ENCODE measurements at places on chromosomes 12 and 14.

GRCh38 chr12:94962670-94963069, 40.8 kb downstream of the NDUFA12 start:
- DNase-seq = no peak

DNA sequence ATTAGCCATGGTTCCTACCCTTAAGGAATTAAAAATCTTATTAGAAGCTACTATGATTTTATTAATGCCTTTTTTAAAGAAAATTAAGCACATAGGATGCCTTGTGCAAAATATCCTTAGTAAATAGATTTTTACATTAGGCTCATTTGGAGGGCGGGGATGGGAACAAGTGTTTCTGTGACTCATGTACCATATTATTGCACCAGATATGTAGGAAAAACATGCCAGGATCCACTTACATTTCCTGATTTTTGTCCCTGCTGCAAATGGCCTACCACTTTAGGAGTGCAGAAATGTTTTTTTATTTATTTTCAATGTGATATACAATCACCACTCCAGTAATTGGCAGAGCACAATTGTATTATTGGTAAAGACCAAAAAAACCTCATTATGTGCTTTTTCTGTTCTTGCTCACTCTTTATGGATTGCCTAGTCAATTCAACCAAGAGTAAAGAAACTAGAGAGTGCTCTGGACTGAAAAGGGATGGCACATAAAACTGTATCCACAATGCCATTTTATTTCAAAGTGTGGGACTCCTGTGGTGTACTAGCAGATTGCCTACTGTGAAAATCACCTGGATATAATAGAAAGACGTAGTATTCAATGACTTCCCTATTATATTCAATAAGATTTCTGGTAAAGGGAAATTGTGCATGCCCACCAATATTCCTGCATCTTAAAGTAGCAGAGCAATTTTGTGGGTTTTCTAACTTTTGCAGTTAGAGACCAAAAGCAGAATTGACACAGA, 86.9 kb downstream of the ANO6 start:
- DNase-seq = peak; percentile 43

GRCh38 chr12:52006726-52007157, at the start of gene TAMALIN:
Gene TAMALIN (plus strand): TSS chr12:52006946. CDS start chr12:52007020, 74 bp downstream.
- DNase-seq = peak; percentile 65

- DNase-seq = no peak
These were observed 8.4 kb downstream of the ACIN1 start for GRCh38 chr14:23086565-23086964.

- DNase-seq = no peak
These were observed 89.9 kb upstream of the RFX4 start for GRCh38 chr12:106492857-106493256.

GRCh38 chr12:131151558-131152345, 198.0 kb downstream of the ADGRD1 start:
- DNase-seq = no peak

- DNase-seq = no peak
These were observed 58.8 kb upstream of the ISM2 start for GRCh38 chr14:77557391-77557790.

GRCh38 chr14:53517270-53517960, 364.3 kb upstream of the DDHD1 start:
- peak; percentile 13 for DNase-seq

DNA sequence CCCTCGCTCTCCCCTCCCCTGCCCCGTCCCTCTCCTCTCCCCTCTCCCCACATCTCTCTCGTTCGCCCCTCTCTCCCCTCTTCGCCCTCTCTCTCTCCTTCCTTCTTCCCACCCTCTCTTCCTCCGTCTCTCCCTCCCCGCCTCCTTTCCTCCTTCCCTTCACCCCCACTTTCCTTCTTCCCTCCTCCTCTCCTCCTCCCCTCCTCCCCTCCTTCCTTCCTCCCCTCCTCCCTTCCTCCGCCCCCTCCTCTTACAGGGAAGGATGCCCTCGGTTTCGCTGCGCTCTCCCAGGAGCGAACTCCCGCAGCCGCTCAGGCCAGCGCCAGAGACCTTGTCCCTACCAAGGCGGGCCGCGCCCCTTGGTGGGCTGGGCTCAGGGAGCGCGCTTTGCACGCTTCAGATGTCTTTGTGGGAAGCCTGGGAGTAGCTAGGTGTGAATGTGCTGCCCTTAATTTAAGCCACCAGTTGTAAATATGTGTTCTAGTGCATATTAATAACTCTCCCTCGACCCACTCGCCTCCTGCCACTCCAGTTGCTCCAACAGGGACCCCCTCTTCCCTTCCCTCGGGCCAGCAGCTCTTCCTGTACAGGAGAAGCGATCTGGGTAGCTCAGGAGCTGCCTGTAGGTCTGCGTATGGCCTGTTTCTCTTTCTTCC, 13.3 kb upstream of the MAP3K9 start:
- no peak for DNase-seq

GRCh38 chr12:92938638-92939037, 9.5 kb upstream of the EEA1 start:
- no peak for DNase-seq

- DNase-seq = no peak
These were observed 92.9 kb downstream of the CCDC92 start for GRCh38 chr12:123879691-123880090.

DNA sequence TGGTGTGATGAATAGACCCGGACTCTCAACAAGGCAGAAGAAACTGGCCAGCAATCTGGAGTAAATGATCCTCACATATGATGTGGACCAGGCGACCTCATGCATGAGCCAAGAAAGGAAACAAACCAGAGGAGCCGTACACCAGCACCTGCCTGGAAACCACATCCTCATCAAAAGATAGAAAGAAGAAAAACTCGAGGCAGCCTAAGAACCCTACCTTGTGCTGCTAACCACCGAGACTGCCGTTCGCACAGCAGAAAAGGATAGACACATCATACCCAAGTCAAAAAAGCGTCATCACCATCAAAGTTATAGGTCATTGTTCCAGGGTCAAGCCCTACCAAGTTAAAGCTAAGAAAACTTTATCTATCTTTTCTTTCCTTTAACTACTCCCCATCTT, 66.7 kb downstream of the RESF1 start:
- DNase-seq = no peak

- DNase-seq = no peak
These were observed 624 bp upstream of the PWP1 start for GRCh38 chr12:107684990-107685359.

- no peak for DNase-seq
These were observed 142.7 kb downstream of the KIF26A start for GRCh38 chr14:104280902-104281767.

DNA sequence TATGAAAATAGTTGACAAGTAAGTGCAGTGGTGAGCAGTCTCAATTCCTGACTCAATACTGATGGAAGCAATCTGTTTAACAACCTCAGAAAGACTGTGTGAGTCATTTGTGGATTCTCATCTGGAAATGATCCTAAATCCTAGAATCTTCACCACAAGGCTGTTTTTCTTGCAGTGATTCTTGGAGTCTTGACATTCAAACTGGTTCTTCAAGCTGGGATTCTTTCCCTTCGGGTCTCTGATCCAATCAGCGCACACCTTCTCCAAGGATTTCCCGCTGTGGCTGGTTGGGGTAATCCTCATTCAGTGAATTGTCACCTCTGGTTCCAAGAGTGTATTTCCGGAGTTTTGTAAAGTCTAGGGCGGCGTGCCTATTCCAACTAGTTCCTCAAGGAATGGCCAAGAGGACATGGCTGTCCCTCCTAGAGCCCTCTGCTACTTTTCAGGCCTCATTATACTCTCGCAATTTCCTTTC, 37.7 kb upstream of the FOXJ2 start:
- DNase-seq = peak; percentile 96

GRCh38 chr14:21902561-21903181, 229.1 kb upstream of the OR4E1 start:
- no peak for DNase-seq

DNA sequence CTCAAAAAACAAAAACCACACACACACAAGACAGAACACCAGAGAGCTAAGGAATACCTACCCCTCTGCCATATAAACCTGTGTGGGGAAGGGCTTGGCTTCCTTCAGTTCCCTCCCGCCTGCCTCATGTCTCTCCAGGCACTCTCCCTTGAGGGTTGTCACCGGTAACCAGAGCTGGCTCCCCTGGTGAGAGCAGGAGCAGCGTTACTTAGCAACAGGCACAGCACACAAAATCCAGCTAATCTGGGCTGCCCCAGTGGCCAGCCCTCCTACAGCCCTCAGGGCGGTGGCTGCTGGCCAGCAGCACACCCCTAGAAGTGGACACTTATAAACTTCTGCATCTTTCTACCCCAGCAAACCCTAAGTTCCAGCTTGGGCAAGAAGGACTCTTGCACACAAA, 21.6 kb upstream of the NR4A1 start:
- peak; percentile 41 for DNase-seq

- DNase-seq = peak; percentile 69
These were observed 44.0 kb upstream of the LRTM2 start for GRCh38 chr12:1776170-1776921.

DNA sequence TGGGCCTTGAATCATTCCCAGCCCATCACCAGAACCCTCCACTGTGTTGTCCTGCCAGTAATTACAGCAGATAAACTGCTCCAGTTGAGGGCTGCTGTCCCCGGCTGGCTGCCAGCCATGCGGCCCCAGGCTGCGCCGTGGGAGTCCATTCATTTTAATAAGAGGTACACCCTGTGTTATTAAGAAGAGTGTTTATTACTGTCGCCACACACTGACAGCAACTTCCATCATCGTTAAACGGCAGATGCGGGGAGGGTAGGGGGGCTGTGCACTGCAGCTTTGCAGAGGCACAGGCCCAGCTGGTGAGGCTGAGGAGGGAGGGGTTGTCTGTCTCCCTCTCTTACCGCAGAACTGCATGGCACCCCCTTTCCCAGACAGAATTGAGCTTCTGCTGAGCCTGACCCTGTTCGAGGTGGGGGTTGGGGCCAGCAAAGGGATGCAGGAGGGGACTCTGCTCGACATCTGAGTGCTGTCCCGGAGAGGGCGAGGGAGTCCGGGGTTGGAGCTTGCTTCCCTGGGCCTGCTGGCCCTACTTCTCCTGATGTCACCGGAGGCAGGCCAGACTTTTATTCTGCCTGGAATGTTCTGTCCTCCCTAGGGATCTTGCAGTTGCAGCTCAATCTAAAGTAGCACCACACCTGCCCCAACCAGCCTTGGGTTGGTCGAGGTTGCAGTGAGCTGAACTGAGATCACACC, 33.8 kb upstream of the GPATCH2L start:
- DNase-seq = no peak

DNA sequence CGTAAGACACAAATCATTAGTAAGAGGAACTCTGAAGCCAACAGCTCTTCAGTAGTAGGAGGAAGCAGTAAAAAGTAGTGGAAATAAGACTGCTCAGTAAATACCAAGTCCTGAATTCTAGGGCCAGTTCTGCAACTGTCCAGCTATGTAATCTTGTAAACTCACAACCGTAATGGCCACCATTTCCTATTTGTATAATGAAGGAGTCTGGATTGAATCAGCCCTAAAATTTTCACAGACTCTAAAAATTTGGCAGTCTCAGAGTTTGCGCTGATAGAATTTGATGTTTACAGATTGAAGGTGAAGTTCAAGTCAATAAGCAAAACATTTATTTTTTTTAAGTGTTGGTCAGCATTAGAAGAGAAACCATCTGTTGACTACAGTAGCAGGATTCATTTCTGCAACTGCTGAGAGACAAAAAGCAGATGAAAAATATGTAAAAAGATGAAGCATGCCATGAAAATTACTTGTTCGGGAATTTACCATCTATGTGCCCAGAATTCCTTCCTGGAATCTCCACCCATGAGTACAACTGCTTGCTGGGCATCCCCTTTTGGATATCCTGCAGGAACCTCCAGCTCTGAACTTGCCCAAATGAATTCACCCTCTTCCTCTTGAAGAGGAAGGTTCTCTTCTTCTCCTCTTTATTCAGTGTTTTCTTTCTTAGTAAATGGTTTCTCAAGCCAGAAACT, 47.5 kb downstream of the GALNT4 start:
- DNase-seq = no peak

- no peak for DNase-seq
These were observed 16.0 kb downstream of the FIGNL2 start for GRCh38 chr12:51832354-51833107.

DNA sequence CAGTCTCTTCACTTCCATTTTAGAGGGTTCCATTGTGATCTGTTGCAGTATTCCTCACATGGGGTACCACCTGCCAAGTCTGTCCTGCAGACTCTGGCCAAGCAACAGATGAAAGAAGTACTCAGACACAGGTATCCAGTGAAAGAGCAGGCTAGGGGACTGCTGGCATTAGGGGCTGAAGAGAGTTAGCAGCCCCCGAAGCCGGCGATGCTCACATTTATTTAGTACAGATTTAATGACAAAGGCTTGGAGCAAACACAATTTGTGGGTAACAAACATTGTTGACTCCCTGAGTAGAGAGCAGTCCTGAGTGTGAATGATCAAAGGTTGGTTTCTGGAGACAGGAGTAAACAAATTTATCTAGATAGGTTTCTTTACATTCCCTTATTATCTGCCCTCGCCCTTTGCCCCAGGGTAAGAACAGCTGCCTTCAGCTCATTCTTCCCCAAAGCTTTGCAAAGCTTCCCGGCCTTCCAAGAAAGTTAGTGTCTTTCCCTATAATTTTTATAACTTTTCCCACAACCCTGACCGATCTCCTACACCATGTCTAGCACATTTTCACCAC, 144.8 kb downstream of the TMEM117 start:
- DNase-seq = no peak

- DNase-seq = no peak
These were observed 31.9 kb downstream of the KCTD10 start for GRCh38 chr12:109445191-109445609.

DNA sequence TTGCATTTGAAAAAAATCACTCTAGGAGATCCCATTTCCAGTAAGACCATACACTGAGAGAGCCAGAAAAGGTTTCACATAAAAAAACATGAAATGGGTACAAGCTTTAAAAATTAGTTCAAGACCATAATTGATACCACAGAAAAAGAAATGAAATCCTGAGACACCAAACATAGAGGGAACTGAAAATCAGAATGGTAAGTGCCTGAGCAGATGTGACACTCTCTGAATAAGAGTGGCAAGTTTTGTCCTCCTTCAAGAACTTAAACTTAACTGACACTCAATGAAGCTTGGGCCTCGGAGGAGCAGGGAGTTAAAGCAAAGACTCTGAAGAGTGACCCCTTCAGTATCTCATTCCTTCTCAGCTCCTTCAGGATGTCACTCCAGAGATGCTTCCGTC, 23.2 kb upstream of the PTGDR start:
- DNase-seq = no peak

DNA sequence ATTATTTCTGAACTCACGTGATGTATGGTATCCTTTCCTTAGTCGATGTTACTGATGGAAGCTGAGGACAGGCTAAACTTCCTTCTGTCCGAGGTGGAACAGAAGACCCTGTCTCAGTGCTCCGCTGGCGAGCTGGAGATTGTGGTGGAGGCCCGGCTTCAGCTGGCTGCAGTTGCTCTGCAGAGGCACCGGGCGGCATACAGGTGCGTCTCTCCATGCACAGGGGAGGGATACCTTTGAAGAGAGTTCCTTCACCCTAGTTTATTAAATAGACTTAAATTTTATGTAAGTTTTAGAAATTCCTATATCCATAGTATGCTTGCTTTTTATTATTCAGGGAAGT, 186.7 kb upstream of the NEDD1 start:
- no peak for DNase-seq

GRCh38 chr12:89862511-89863445, 154.1 kb upstream of the ATP2B1 start:
- no peak for DNase-seq

GRCh38 chr14:52312931-52313355, 1.2 kb upstream of the PTGER2 start:
- peak; percentile 80 for DNase-seq

Data from fibroblast of the aortic adventitia (primary cell).